ENCODE measurements at places on chromosomes 5 and 9. TPM values are rescaled to one million over a fixed set of nuclear protein-coding genes. Genes with fewer than 3 reads are reported as not detected.

The RABEPK gene
- 44.1 TPM for total RNA-seq

The CENPK gene
- 33.9 TPM for total RNA-seq

The SPATA31C1 gene
- total RNA-seq: not detected

The SLC6A18 gene
- not detected for total RNA-seq

The FBXL7 gene
- total RNA-seq: 1.3 TPM

The TMEM174 gene
- total RNA-seq: not detected

The GPR151 gene
- total RNA-seq: not detected

The PDCD1LG2 gene
- total RNA-seq: 0.24 TPM

The PAEP gene
- not detected for total RNA-seq

The NSG2 gene
- total RNA-seq: not detected

The C5orf63 gene
- total RNA-seq: 4.1 TPM

The VCAN gene
- total RNA-seq: 14.9 TPM

The PCDHGA12 gene
- total RNA-seq: not detected

The LCN2 gene
- 2.8 TPM for total RNA-seq

The TNFSF8 gene
- total RNA-seq: not detected

The MAMDC2 gene
- 0.40 TPM for total RNA-seq

The PHYHD1 gene
- total RNA-seq: not detected

The ARHGEF37 gene
- 0.83 TPM for total RNA-seq

The GARIN3 gene
- not detected for total RNA-seq

The WNK2 gene
- total RNA-seq: 7.7 TPM

The EGFLAM gene
- not detected for total RNA-seq

The ESM1 gene
- not detected for total RNA-seq

The MYO10 gene
- total RNA-seq: 64.3 TPM

The FOXD4L4 gene
- total RNA-seq: 0.03 TPM

The SH3GL2 gene
- 0.17 TPM for total RNA-seq

The ANKRD31 gene
- 0.05 TPM for total RNA-seq

The ANKRD18B gene
- 3.2 TPM for total RNA-seq

The AGXT2 gene
- not detected for total RNA-seq

The GDA gene
- 0.97 TPM for total RNA-seq

The SNCAIP gene
- not detected for total RNA-seq

The ADRB2 gene
- 0.51 TPM for total RNA-seq

The NUTM2F gene
- total RNA-seq: not detected

The SLC36A2 gene
- not detected for total RNA-seq

The GLRA1 gene
- total RNA-seq: not detected

The PCDHGA1 gene
- total RNA-seq: 0.31 TPM

The OR1L1 gene
- total RNA-seq: not detected

The KCNV2 gene
- total RNA-seq: not detected

The FOXI1 gene
- not detected for total RNA-seq

The ADAMTS6 gene
- total RNA-seq: 0.08 TPM

The BARX1 gene
- 11.1 TPM for total RNA-seq

The CDO1 gene
- total RNA-seq: not detected

The PCDHGB2 gene
- not detected for total RNA-seq

The C5orf58 gene
- not detected for total RNA-seq

The CDH9 gene
- total RNA-seq: not detected

The C1QTNF2 gene
- total RNA-seq: not detected

The PTGS1 gene
- total RNA-seq: 1.3 TPM

The SLC6A3 gene
- 0.15 TPM for total RNA-seq

The KCNIP1 gene
- total RNA-seq: not detected

The ZER1 gene
- 12.7 TPM for total RNA-seq

The GRIN3A gene
- not detected for total RNA-seq

The CD274 gene
- total RNA-seq: 2.0 TPM
